Neural crest cell (in vitro differentiated cells): ENCODE measurements at places on chromosomes 11 and 22.

GRCh38 chr11:116598036-116598435 lies 174.8 kb downstream of the BUD13 start:
- DNase-seq, result no peak

DNA sequence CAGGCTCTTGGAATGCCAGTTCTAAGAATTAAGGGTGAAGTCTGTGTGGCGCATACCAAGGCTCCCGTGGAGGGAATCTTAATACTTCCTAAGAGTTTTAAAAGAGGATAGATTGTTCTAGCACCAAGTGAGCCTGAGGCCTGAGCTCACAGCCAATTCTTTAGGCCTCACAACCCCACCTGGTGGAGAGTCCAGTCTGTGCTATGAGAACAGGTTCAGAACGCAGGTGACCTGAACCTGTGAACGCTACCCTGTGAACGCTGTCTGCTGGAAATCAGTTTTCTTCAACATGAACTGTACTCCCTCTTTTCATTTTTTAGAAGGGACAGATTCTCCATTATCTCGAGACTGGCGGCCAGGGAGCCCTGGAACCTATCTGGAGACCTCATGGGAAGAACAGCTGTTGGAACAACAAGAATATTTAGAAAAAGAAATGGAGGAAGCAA lies 43.2 kb upstream of the DLAT start:
- DNase-seq, result no peak

DNA sequence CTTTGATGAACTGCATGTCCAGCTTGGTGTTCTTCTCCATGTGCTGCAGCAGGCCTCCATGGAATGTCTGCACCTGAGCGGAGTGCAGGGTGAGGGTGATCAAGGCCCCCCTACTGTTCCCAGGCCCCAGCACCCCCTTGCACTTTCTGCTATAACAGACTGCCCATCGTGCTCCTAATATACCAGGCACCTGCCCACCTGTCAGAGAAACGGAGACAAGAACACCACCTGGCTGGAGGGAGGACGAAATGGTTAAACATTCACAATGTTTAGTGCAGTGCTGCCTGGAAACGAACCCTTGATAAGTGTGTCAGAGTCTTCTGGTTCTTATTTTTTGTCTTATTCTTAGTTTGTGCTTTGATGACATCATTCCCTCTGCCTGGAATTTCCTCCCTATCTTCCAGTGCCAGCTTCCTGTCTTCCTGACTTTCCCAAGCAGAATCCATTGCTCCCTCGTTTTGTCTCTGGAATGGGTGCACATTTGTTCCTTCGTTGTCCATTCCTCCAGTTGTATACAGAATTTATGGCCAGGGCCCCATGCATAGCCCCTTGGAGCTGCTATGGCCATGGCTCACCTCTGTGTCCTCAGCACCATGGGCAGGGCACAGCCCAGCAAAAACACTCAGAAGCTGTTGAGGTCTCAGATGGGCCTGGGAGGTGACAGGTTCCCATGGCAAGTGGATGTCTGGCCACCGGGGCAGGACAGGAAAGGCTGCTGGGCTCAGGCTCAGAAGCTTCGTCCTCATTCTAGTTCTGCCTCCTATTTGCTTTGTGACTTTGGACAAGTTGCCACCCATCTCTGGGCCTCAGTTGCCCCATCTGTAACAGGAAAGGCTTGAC lies 11.9 kb downstream of the BAIAP2L2 start:
- no peak for DNase-seq

GRCh38 chr11:117796456-117796871 lies 552 bp downstream of the DSCAML1 start:
- DNase-seq, result no peak

GRCh38 chr11:81484196-81484595 lies 1249.5 kb downstream of the FAM181B start:
- no peak for DNase-seq

DNA sequence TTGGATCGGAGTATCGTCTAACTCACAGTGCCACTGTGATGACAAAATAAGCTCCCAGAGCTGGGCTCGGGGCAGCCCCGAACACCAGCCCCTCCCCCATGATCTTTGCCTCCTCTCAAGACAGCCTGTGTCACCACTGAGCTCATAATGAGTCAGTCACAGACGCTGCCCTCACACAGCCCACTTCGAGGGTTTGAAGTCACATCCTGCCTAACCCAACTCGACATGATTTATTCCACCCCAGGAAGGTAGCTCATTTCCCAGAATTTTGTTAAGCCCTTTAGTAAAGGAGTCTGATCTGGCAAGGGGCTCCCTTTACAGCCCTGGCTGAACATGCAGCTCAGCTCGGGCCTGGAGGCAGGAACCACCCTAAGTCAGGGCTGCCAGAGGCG lies 22.8 kb downstream of the MYH9 start:
- no peak for DNase-seq
